CD4-positive, CD25-positive, alpha-beta regulatory T cell (primary cell): ENCODE measurements at places on chromosomes 3 and 15.

DNA sequence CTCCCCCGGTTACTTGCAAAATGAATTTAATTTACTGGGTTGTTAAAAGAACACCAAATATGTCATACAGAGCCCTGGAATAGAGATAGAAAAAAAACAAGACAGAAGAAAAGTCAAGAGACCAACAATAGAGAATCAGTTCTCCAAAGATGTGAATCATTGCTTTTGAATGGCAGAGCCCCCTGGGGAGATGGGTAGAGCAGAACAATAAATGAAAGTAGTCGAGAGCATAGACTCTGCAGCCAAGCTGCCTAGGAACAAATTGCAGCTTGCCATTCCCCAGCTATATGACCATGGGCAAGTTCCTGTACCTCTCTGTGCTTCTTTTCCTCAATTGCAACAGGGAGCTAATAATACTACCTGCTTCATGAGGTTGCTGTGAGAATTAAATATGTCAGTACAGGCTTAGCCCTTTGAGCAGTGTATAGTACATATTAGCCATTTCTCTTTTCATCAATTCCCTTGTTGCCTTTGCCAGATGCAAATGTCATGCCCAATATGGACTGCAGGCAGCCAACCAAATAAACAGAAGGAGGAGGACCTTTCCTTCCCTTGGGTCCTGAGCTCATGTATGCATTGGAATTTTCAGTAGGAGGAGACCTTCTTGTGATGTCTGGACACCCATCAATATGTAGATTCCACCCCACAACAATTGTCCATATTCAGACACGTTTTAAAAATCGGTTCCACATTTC lies 25.0 kb upstream of the BFSP2 start:
- peaks cover 3% of the 10 kb centered on the region for H3K27me3 ChIP-seq
- no peak overlapping the region for H3K4me3 ChIP-seq
- DNase-seq = no peak
- H3K27ac ChIP-seq = no peak overlapping the region

GRCh38 chr15:60392986-60393790 lies 4.6 kb downstream of the ANXA2 start:
- DNase-seq = no peak
- peak overlapping the region; percentile 67 for H3K27ac ChIP-seq
- peaks cover 11% of the 10 kb centered on the region for H3K36me3 ChIP-seq
- peaks cover 94% of the 10 kb centered on the region for H3K4me1 ChIP-seq
- H3K27me3 ChIP-seq = no peaks in the 10 kb centered on the region
- peak overlapping the region; percentile 53 for H3K4me3 ChIP-seq

GRCh38 chr3:126414961-126415660 lies 20.4 kb downstream of the CFAP100 start:
- H3K36me3 ChIP-seq = no peaks in the 10 kb centered on the region
- no peaks in the 10 kb centered on the region for H3K27me3 ChIP-seq
- no peak overlapping the region for H3K27ac ChIP-seq

- no peaks in the 10 kb centered on the region for H3K36me3 ChIP-seq
- no peak overlapping the region for H3K4me3 ChIP-seq
- no peak for DNase-seq
- no peaks in the 10 kb centered on the region for H3K27me3 ChIP-seq
- H3K4me1 ChIP-seq = peaks cover 7% of the 10 kb centered on the region
Observed at GRCh38 chr3:196222876-196223595, 6.7 kb downstream of the SLC51A start.

DNA sequence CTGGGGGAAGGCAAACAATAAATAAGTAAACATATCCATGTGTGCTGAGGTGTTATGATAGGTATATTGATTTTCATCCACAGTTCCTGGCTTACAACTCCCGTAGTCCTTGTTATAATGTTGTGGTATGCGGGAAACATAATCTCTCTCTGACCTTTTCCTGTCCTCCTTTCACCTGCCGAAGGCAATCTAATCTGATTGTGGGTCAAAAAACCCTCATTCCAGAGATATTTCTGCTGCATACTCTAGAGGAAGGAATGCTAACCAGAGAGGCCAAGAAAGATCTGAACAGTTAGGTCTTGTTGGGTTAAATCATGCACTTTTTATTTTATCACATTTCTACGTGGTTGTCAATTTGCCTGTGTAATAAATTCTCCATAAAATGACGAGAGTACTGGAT lies 383.6 kb upstream of the SEMA6D start:
- H3K4me1 ChIP-seq = no peaks in the 10 kb centered on the region
- DNase-seq = no peak
- H3K4me3 ChIP-seq = no peak overlapping the region

GRCh38 chr3:64593350-64593749 lies 94.5 kb downstream of the ADAMTS9 start:
- H3K27ac ChIP-seq = no peak overlapping the region
- no peaks in the 10 kb centered on the region for H3K27me3 ChIP-seq
- H3K36me3 ChIP-seq = no peaks in the 10 kb centered on the region
- DNase-seq = no peak

- H3K27ac ChIP-seq = no peak overlapping the region
- no peak overlapping the region for H3K4me3 ChIP-seq
- H3K4me1 ChIP-seq = peaks cover 4% of the 10 kb centered on the region
- no peaks in the 10 kb centered on the region for H3K36me3 ChIP-seq
- DNase-seq = peak; percentile 49
Observed at GRCh38 chr3:126679318-126679751, 24.4 kb upstream of the TXNRD3 start.

- no peaks in the 10 kb centered on the region for H3K4me1 ChIP-seq
- no peak overlapping the region for H3K27ac ChIP-seq
- H3K36me3 ChIP-seq = no peaks in the 10 kb centered on the region
Observed at GRCh38 chr15:48856942-48857341, 21.0 kb upstream of the EID1 start.

- no peak overlapping the region for H3K27ac ChIP-seq
- H3K27me3 ChIP-seq = peaks cover 2% of the 10 kb centered on the region
- no peaks in the 10 kb centered on the region for H3K4me1 ChIP-seq
- DNase-seq = no peak
- H3K4me3 ChIP-seq = no peak overlapping the region
Observed at GRCh38 chr3:99747915-99748314, 69.7 kb upstream of the CMSS1 start.

DNA sequence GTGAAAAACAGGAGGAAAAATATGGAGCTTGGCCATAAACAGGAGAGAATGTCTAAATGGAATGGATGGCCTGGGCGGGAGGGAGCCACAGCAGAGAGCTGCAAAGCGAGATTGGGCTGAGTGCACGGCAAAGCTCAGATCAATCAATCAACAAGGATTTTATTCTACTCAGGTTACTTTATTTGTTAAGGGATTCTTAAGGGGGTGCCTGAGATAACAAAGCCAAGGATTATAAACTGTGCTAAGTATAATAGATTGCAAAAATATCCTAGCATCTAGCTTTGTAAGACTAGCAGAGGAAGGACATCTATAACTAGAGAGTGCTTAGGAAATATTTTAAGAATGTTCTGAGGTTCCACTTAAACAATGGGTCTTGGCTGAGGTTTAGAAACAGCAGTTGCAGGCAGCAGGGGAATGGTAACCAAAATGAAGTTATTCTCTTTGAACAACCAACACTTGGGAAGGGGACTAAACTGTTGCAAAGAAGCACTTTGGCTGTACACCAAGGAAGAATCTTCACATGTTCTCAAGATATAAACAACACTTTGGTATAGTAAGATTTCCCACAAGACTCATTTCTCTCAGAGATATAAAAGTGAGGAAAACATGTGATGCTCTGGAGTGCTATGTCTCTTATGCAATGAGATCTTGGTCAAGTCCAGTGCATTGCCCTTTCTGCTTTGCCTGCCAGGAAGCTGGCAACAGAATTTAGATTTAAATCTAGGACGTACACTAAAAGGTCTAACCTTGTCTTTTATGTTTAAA lies 35.5 kb downstream of the TMEM212 start:
- H3K4me1 ChIP-seq = no peaks in the 10 kb centered on the region
- H3K36me3 ChIP-seq = no peaks in the 10 kb centered on the region
- no peak overlapping the region for H3K27ac ChIP-seq
- no peak overlapping the region for H3K4me3 ChIP-seq
- peaks cover 3% of the 10 kb centered on the region for H3K27me3 ChIP-seq

- H3K27ac ChIP-seq = no peak overlapping the region
- DNase-seq = peak; percentile 16
- no peak overlapping the region for H3K4me3 ChIP-seq
- H3K27me3 ChIP-seq = no peaks in the 10 kb centered on the region
- H3K36me3 ChIP-seq = no peaks in the 10 kb centered on the region
- peaks cover 10% of the 10 kb centered on the region for H3K4me1 ChIP-seq
Observed at GRCh38 chr3:106428565-106428994, 559.8 kb upstream of the CBLB start.

DNA sequence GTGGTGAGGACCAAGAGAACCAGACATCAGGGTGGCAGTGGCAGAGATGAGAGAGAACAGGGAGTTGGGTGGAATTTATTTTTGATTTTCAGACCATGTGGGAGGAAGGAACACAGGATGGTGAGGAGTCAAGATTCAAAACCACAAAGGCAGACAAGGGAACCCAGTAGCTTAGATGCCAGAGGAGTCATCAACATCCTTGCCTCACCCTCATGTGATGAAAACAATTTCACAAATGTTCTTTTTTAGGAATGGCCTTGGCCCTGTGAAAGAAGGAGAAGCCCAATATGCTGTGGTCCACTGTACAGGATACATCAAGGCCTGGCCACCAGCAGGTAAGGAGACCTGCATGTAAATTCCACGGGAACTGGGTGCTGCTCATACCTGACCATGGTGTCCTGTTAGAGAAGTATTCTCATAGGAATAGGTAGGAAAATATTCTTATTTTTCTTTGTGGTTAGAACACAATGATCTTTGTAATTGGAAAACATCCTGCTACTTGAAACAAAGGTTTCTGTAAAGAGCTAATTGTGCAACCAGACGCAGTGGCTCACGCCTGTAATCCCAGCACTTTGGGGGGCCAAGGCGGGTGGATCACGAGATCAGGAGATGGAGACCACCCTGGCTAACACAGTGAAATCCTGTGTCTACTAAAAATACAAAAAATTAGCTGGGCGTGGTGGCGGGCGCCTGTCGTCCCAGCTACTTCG lies 110.0 kb downstream of the ARNT2 start:
- no peak for DNase-seq
- no peak overlapping the region for H3K4me3 ChIP-seq
- H3K27ac ChIP-seq = no peak overlapping the region

GRCh38 chr15:28100516-28101195 lies 1.5 kb upstream of the OCA2 start:
- no peak for DNase-seq
- H3K36me3 ChIP-seq = no peaks in the 10 kb centered on the region

GRCh38 chr15:48324949-48325348 lies 6.3 kb upstream of the DUT start:
- H3K36me3 ChIP-seq = no peaks in the 10 kb centered on the region
- no peak overlapping the region for H3K27ac ChIP-seq
- no peak for DNase-seq
- no peaks in the 10 kb centered on the region for H3K4me1 ChIP-seq
- no peak overlapping the region for H3K4me3 ChIP-seq
